Right renal pelvis (tissue), 4 donors: ENCODE measurements at places on chromosomes 11 and 22. TPM values are rescaled to one million over a fixed set of nuclear protein-coding genes. Genes with fewer than 3 reads are reported as not detected.

CYP2D6 gene
- polyA plus RNA-seq = 7.3 TPM

DNA sequence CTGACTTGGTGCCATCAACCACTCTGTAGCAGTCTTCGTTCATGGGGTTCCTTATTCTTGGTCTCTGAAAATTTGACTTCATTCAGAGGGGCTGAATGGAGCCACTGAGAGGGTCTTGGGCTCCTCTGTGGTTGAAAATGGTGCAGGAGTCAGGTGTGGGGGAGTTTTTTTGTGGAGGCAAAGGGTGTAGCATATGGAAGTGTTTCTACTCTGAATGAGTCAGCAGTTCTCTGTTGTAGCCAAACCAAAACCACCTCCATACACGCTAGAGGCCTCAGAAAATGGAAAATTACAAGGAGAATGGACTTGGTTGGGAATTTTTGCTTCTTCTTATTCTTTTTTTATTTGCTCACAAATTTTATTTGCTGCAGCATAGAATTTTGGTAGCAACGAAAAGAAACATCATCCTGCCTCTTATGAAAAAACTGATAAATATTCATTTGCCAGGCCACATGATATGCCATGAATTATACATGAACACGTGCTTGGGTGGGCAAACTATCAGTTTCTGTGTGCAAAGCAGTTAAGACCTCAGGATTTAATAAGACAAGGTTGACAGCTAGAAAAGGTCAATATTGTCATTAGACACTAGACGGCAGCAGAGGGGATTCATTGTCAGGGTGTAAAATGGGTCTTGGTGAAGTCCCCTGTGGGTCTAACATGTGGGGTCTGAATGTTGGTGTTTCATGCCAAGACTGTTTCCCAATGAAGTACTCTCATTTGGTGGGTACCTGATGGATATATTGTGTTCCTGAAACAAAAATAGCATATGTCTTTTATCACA, 111.7 kb downstream of the MYO18B start:
- no peak for DNase-seq

SLC43A3 gene
- polyA plus RNA-seq = 22.1 TPM

DNA sequence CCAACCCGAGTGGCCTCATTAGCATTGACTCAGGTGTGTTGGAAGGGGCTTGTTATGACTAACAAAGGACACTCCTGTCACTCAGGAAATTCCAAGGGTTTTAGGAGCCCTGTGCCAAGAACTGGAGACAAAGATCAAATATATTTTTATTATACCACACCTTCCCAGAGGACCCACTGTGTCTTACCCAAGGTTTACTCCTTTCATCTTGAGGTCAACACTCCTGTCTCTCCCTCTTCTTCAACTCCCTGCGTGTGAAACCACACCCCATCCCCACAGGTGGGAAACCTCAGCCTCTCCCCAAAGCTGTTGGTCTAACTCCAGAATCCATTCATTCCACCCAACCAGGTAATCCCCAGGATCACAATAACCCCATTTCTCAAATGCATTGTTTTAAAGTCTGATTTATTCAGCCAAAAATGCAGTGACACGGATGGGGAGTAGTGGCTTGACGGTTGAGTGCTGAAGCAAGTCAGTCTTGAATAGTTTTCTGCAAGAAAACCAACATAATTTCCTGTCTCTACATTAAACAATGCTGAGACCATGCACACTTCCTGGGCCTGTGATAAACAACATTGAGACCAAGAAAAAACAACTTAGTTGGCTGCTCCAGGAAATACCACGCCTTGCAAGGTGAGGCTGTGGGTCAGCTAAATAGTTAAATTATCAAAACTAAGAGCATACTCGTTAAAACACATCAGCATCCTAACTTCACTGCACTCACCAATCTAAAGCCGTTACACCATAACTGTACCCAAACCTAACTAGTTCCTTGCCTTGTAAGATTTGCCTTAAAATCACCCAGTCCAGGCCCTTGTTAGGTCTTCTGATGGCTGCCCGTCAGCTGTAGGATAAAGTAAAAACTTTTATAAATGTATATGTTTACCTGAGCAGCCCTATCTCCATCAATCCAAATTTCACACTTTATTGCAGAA, 38.5 kb upstream of the SPON1 start:
- DNase-seq = no peak

- DNase-seq = no peak
Measured at GRCh38 chr22:25488244-25489020, 76.0 kb upstream of the GRK3 start.

- DNase-seq = no peak
Measured at GRCh38 chr22:11307998-11308397, 4220.0 kb upstream of the OR11H1 start.

- DNase-seq = no peak
Measured at GRCh38 chr22:30701872-30702271, 7.2 kb downstream of the OSBP2 start.

DNA sequence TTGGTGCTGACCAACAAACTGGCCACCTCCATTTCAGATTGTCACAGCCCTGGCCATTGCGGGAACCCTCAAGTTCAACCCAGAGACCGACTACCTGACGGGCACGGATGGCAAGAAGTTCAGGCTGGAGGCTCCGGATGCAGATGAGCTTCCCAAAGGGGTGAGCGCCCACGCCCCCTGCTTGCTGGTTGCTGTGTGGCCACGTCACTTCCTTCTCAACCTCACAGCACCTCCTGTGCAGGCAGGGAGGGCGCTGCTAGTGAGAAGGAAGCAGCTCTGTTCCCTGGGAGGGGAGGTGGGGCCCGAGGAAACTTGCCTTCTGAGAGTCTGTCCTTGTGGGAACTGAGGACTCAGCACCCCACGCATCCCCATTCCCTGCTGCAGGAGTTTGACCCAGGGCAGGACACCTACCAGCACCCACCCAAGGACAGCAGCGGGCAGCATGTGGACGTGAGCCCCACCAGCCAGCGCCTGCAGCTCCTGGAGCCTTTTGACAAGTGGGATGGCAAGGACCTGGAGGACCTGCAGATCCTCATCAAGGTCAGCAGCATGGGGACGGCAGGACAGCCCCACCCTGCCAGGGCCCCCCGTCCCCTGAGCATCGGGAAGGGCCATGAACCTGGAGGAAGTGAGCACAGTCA, 19.3 kb downstream of the POLR3H start:
- no peak for DNase-seq

SCGB1C1 gene
- polyA plus RNA-seq = not detected

DNA sequence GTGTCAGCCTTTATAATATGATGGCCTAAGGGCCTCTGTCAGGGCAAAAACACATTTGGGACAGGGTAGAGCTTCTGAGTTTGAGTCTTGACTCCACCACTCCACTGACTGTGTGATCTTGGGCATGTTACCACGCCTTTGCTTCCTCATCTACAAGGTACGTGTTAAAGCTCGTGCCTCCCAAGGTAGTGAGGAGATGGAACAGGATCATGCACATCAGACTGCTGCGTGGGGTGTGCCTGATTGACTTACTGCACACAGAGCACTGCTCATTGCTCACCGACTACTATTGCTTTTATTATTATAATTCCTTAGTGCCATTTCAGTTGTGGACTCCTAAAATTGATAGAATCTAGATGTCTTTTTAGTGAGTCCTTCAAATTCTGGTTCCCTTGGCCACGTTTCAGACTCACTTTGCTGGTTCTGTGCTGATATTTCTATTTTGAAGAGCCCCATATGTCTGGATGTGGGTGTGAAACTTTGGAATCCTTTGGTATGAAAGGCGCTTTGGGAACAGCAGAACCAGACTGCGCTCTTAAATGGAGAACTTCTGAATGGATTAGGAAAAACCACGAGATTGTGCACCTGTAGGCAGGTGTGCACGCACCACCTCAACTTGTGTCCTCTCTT, 44.1 kb upstream of the RAB1B start:
- DNase-seq = no peak

- DNase-seq = no peak
Measured at GRCh38 chr22:30691204-30691603, 3.5 kb upstream of the OSBP2 start.

GRCh38 chr22:37282385-37282677, at the start of gene CYTH4:
TSS of gene CYTH4 (plus strand) at chr22:37282508. CDS start at chr22:37282570, 62 bp downstream.
- no peak for DNase-seq

GRCh38 chr11:64355078-64355940, 3.7 kb upstream of the RPS6KA4 start:
- DNase-seq = no peak

NLRP14 gene
- 0.75 TPM for polyA plus RNA-seq

CFAP300 gene
- 6.1 TPM for polyA plus RNA-seq

GRCh38 chr11:44950625-44951476, at the start of gene TP53I11:
TSS of gene TP53I11 (minus strand) at chr11:44950883. CDS start at chr11:44938335, 12,548 bp downstream.
- no peak for DNase-seq

DNA sequence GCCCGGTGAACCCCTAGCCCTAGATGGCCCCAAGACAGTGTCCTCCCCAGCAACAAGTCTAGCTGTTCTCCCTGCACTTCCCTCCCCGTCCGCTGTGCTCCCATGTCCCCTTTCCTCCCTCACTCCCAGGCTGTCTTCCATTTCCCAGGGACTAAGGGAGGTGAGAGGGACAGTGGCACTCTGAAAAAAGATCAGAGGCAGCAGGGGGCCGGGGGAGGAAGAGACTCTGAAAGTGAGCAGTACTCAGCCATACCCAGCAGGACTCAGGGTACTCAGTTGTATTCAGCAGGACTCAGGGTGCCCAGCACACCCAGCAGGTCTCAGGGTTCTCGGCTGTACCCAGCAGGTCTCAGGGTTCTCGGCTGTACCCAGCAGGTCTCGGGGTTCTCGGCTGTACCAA, 48.4 kb upstream of the THY1 start:
- DNase-seq = no peak

DNA sequence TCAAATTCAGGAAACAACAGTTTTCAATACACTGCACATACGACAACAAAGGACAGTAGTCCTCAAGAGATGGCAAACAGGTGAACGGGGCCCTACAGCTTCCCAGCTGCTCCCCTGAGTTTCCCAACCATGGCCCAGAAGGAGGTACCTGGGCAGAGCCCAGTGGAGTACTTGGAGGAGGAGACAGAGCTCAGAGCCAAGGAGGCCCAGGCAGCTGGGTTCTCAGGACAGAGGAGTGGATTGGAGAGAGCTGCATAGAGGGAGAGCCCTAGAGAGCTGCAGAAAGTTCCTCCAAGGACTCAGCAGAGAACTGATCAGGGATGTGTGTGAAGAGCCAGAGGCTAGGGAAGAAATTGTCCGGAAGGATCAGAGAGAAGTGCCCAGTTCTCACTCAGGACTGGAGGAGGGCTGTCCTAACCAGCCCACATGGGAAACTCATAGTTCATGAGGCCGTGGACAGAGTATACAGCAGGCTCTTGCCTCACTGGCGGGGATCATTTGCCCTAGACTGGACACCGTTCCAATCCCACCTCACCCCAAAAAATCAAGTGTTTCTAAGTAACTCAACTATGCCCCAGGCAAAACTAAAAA, 7.6 kb upstream of the ASCL2 start:
- no peak for DNase-seq

RFPL3 gene
- polyA plus RNA-seq = not detected

GRCh38 chr11:97961431-97961830, 1059.3 kb upstream of the CNTN5 start:
- DNase-seq = no peak

DNA sequence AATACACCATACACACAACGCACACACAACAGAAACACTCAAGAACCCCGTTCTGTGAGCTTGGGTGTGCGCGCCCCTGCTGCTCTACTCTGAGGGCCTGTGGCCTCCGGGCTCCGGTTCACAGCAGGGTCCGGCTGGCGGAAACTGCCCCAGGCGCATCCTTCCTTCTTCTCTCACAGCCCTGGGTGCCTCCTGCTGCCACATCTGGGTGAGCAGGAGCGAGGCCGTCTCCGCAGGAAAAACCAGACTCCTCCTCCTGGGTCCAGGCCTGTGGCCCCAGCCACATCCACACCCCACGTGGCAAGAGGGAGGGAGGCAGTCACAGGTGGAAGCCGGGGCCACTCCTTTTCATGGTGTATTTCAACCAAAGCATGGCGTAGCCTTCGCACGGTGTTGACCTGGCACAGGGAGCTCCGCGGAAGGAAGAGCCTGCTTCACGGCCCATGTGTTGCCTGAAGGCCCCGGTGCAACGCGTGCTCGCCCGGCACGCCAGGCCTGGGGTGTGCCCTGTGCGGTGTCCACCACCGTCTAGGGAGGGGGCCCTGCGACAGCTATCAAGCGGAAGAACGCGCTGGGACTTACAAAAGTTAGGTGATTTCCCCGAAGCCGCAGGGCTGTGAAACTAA, 1502.7 kb downstream of the TBC1D22A start:
- DNase-seq = no peak

GRCh38 chr11:69696749-69697468, 6.9 kb downstream of the FGF19 start:
- no peak for DNase-seq

DBX1 gene
- polyA plus RNA-seq = 0.05 TPM

DNA sequence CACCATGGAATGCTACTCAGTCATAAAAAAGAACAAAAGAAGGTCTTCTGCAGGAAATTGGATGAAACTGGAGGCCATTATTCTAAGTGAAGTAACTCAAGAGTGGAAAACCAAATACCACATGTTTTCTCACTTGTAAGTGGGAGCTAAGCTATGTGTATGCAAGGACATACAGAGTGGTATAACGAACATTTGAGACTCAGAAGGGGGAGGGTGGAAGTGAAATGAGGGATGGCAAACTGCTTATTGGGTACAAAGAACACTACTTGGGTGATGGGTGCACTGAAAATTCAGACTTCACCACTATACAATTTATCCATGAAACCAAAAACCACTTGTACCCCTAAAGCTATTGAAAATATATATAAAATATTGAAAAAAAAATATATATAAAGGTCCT, 13.4 kb upstream of the CAT start:
- no peak for DNase-seq

GRCh38 chr11:33863418-33864172, 28.3 kb downstream of the LMO2 start:
- DNase-seq = no peak

- no peak for DNase-seq
Measured at GRCh38 chr11:103985041-103985440, 51.4 kb upstream of the DDI1 start.

GRCh38 chr22:43296276-43296902, 46.8 kb downstream of the SCUBE1 start:
- DNase-seq = no peak

DNA sequence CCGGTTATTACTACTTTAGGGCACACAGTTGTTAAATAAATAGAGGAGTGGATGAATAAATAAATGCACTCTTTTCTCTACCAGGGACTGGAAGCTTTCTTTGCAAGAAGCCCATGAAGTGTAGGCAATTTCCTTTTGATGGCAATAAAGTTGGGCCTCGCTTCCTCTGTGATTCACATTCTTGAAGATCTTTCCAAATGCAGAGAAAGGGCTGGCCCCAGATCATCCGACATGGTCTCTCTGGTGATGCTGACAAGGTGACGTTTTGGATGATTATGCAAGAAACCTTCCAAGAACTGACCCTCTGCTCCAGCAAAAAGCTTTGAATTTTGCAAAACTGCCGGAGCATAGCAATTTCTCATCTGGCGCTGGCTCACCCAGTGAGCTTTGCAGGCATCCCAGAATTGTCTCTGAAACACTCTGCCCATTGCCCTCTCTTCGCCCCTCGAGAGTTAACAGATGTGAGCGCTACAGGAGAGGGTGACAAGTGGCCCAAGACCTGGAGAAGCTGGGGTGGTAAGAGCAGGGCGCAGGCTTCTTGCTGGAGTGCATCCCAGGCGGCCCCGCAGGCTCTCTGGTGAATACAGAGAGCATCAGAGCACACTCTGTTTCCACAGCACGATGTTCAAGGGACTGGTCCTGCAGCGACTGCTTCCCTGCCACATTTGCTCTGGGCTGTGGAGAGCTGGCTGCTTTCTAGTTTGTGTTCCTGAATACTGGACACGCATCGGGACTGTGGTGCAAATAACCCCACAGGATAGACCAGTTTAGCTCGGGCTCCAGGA, 11.5 kb upstream of the IFT27 start:
- DNase-seq = no peak
